EL (cell line): ENCODE measurements at places on chromosomes 2 and 18.

- no peak for DNase-seq
These were observed 46.2 kb downstream of the LRATD1 start for GRCh38 chr2:14678761-14679160.

DNA sequence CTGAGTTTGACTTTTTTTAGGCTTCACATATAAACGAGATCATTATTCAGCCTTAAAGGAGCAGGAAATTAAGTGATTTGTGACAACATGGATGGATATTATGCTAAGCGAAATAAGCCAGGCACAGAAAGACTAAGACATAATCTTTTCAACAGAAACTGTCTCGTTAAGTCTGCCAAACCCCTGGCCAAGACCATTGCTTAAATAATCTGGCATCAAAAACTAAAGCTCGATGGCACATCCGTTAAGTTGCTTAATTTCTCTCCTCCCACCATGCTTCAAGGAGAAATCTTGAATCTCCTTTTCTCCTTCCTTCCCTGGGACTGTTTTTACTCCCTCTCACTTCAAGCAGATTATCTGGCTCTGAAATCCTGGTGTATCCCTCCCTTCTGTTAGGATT, 140.3 kb downstream of the GALNT14 start:
- DNase-seq: no peak

DNA sequence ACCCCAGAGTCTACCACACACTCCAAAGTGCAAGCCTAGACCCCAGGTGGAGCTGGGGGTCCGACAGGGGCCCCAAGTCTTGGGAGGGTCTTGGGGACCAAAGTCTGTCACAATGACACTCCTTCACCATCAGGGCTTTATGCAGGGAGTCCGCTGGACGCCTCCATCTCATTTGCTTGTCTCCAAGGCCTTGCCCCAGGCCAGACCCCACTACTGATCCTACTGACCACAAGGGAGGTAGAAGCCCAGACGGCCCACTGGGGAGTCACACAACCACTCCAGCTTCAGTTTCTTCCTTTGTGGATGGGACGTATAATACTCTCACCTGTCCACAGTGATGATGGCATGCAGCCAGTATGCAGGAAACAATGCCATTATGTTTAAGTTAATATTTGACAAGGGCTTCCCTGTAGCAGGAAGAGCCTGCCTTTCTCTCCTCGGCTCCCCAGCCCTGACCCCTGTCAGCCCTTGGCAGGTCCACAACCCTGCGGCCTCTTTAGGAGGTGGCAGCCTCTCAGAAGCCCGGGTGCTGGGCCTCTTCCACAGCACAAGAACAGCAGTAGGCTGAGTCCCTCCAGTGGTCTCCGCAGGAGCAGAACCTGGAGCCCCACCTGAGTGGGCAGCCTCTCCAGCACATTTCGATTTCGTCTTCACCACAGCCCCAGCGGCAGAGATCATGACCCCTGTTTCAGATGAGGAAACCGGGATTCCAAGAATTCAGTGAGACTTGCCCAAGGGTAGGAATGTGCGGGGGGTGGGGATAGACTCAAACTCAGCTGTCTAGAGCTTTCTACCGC, 6.5 kb downstream of the BIN1 start:
- peak; percentile 31 for DNase-seq

GRCh38 chr2:121338281-121338680, 53.3 kb upstream of the TFCP2L1 start:
- DNase-seq: no peak

DNA sequence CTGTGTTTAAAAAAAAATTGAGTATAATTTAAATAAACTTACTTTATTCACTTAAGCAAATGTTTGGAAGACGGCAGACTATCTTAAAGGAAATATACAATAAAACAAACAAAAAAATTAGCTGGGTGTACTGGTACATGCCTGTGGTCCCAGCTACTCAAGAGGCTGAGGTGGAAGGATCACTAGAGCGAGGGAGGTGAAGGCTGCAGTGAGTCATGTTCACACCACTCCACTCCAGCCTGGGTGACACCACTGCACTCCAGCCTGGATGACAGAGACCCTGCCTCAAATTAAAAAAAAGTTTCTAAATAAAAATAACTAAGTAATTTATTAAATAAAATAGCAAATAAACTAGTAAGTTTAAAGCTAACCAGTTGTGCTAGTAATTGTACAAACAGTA, 7.5 kb downstream of the PUM2 start:
- DNase-seq: peak; percentile 34

- peak; percentile 26 for DNase-seq
These were observed 47.7 kb upstream of the TMEM247 start for GRCh38 chr2:46431481-46432235.

DNA sequence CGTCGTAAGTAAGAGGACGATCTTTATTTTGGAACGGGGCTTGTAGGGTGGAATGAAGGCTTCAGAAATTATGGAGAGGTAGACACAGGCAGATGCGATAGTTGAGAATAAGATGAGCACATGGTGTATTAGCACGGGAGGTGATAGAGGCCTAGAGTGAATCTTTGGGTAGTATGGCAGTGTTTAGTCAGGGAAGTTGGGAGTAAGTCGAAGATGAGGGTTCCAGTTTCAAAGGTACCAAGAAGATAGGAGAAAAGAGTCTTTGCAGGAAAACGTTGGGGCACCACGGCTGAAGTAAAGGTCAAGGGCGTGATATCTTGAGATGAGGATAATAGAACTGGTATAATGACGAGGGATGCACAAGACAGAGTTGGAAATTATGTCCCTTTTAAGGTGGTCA, 654 bp downstream of the PIK3C3 start:
- no peak for DNase-seq

GRCh38 chr18:7940971-7941370, 373.9 kb downstream of the PTPRM start:
- DNase-seq: no peak

GRCh38 chr2:240021488-240022104, 3.5 kb downstream of the NDUFA10 start:
- DNase-seq: peak; percentile 50

DNA sequence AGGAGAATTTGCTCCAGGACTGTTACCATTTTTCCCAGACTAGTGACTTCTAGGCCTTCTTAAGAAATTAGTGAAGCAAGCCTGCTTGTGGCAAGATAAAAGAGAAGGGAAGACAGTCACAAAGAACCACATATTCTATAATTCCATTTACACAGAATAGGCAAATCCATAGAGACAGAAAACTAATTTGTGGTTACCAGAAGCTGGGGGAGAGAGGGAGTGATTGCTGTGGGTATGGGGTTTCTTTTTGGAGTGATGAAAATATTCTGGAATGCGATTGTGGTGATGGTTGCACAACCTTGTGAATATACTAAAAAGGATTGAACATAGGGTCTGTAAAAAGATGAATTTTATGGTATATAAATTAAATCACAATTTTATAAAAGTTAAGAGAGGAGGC, 37.5 kb upstream of the SIX2 start:
- DNase-seq: peak; percentile 43
